ENCODE measurements at places on chromosomes 4 and X. TPM values are rescaled to one million over a fixed set of nuclear protein-coding genes. Genes with fewer than 3 reads are reported as not detected.

GRCh38 chrX:57573754-57574153, 18.1 kb upstream of the ZXDB start:
- no peak for DNase-seq

IL3RA gene
- polyA plus RNA-seq = 16.7 TPM

DNA sequence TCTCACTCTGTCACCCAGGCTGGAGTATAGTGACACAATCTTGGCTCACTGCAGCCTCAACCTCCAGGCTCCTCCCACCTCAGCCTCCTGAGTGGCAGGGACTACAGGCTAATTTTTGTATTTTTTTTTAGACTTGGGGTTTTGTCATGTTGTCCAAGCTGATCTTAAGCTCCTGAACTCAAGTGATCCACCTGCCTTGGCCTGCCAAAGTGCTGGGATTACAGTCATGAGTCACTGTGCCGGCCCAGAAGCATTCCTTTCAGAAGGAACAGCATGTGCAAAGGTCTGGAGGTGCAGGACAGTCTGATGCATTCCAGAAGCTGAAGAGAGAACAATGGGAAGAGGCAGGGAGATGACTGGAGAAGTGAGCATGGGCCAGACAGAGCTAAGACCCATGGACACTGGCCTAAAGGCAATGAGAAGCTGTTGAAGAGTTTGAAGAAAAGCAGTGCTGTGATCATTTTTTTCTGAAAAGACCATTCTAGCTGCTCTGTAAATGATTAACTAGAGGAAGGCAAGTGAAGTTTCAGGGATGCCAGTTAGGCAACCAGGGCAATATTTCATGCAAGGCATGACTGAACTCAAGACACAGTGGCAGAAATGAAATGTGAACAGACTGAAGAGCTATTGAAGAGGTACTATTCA, 43.2 kb downstream of the MANBA start:
- no peak for DNase-seq

GRCh38 chr4:142777045-142777743, 68.9 kb downstream of the INPP4B start:
- DNase-seq = no peak

- no peak for DNase-seq
Observed at GRCh38 chr4:126386512-126386911, 1071.8 kb downstream of the FAT4 start.

GRCh38 chr4:2817701-2818350, 24.9 kb downstream of the SH3BP2 start:
- DNase-seq = no peak

HCFC1 gene
- 35.2 TPM for polyA plus RNA-seq

- no peak for DNase-seq
Observed at GRCh38 chr4:156176896-156177295, 223.2 kb upstream of the CTSO start.

GRCh38 chr4:178081176-178081575, 638.9 kb upstream of the AGA start:
- DNase-seq = no peak

- no peak for DNase-seq
Observed at GRCh38 chr4:114161809-114162208, 182.4 kb upstream of the ARSJ start.

DNA sequence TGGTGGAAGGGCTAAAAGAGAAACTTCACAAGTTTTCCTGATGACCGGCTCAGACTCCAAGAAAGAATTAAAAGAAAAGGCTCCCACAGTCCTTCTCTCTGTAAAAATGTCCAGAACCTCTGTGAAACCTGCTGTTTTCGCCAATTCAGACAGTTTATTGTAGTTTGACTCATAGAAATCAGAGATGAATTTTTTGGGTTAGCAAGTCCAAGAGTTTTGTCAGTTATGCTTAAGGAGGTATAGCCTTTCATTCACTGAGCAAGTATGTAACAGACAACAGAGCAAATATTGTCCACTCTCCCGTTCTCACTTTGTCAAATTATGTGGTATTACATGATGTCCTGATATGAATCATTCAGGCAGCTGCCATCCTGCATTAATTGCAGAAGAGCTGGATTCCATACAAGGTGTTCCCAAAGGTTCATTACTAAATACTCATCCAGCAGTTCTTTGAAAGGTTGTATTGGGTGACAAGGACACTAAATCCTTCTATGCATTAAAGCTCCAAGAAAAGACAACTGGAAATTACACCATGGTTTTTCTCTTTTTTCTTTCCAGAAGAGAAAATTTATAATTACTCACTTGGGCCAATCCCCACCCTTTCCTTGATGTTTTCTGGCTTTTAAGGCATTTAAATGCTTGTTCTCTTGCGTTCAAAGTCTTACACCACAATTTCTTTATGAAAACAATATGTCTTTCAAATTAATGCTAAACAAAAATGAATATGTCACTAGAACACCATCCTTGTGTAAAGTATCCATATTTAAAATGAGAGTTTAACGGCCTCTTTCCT, 30.0 kb upstream of the PLAC1 start:
- no peak for DNase-seq

TLR2 gene
- 10.4 TPM for polyA plus RNA-seq
